H9 (cell line): ENCODE measurements at places on chromosomes 7 and 10. TPM values are rescaled to one million over a fixed set of nuclear protein-coding genes. Genes with fewer than 3 reads are reported as not detected.
A peak's percentile ranks its signal among the peaks of the same experiment; 100 is the strongest.

Gene CDK13
- 50.2 and 52.2 TPM in 2 replicates for total RNA-seq

Gene BTRC
- total RNA-seq: 20.9 and 24.2 TPM in 2 replicates

Gene KNDC1
- total RNA-seq: 13.7 and 15.7 TPM in 2 replicates

Gene TAS2R4
- 0.55 and 0.66 TPM in 2 replicates for total RNA-seq

Gene LIPK
- not detected in 2 replicates for total RNA-seq

Gene C10orf105
- 0.24 and 0.26 TPM in 2 replicates for total RNA-seq

Gene PRLHR
- total RNA-seq: not detected in 2 replicates

Gene SNX13
- total RNA-seq: 29.0 and 29.6 TPM in 2 replicates

Gene SERPINE1
- total RNA-seq: 11.5 and 13.0 TPM in 2 replicates

DNA sequence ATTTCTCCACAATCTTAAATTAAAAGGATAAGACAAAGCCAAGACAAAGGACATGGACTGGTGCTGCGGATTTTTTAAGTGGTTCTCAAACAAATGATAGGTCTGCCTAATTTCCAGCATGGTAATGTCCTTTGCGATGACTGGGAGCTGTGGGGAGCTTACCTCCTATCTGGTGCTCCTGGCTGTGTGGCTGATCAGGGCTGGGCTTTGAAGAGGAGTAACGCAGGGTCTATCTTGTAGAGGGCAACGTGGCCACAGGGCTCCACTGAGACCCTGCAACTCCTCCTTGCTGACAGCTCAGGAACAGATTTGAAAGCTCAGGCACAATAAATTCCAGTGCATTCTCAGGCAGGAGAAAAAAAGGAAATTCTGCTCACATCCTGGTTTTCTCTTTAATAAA is 103.1 kb upstream of the SFMBT2 start:
- DNase-seq: no peak

DNA sequence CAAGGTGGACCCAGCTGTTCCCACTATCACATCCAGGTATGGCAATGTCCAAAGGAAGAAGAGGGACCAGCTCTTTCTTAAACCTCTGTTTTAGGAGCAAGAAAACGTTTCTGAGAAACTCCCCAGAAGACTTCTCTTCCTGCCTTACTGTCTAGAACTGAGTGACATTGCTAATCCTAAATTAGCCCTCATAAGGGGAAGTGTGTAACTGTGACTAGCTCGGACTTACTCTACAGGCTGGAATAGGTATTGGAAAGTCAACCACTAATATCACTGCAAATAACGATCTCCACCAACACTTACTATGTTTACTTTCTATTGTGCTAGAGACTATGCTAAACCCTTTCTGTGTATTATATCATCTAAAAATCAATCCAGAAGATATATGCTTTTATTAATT is 49.9 kb upstream of the RELN start:
- DNase-seq: no peak

DNA sequence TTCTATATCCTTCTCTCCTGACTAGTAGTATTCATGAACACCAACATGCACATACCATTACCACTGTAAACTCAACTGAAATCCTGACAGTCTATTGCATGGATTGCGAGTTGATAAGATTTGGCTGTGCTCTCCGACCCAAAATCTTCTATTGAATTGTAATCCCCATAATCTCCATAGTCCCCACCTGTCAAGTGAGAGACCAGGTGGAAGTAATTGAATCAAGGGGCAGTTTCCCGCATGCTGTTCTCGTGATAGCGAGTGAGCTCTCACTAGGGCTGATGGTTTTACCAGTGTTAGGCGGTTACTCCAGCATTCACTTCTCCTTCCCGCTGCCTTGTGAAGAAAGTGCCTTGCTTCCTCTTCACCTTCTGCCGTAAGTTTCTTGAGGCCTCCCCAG is 261.8 kb downstream of the PHF14 start:
- DNase-seq: no peak

GRCh38 chr10:97261183-97261582 is 31.3 kb downstream of the ARHGAP19 start:
- no peak for DNase-seq

DNA sequence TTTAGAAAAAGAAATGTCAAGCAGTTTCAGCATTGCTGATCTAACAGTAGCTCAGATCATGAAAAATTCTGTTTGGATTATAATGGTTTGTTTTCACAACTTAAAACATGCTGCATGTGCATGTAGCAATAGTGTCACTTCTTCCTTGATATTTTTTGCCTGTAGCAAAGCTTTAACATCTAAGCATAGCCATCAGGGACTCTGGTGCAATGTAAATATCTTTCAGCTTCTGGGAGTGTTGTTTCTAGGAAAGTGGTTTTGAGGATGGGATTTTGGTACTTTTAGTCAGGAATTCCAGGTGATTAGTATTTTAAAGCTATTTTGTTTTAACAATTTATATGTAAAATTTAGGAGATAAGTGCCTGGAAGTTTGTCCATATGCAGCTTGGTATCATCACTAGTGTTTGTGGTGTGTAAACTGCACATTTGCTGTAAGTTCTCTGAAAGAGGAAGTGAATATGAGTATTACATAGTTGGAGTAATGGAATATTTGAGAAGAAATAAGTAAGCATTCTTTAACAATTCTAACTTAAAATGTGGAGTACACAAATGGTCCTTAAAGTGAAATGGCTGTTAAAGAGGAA is 1.9 kb downstream of the RSBN1L start:
- DNase-seq: no peak

- no peak for DNase-seq
Observed at GRCh38 chr7:98230746-98231471, 19.7 kb downstream of the BHLHA15 start.

DNA sequence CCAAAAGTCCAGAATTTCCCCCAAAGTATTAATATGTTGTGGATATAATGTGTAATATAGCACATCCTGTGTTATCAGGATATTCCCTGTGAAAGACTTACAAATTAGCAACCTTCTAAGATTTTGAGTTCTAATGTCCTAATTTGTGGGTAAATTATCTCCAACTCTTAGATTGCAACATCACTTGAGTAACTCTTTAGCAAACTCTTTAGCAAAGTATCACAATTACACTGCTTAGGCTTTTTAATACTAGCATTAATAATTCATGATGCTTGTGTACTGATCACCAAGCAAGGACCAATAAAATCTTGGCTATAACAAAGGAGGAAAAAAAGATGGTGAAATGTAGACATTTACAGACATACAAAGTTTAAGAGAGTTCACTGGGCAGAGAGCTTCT is 27.7 kb downstream of the HIP1 start:
- DNase-seq: no peak

GRCh38 chr10:48400129-48400849 is 93.8 kb downstream of the MAPK8 start:
- DNase-seq: no peak

DNA sequence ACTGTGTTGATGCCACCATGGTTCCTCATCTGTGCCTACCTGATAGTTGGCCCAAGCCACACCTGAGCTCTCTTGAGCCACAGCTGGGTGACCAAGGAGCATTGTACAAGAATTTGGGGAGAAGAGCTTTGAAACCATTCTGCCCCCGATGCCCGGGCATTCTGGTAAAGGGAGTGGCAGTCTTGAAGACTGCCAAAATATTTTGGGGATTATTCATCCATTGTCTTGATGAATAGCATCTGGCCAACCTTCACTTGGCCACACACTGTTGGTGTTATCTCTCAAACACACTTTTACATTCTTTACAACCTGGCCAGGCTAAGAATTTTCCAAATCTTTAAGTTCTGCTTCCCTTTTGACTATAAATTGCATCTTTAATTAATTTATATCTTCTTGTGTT is 113.1 kb upstream of the PCBD1 start:
- DNase-seq: no peak

- DNase-seq: peak; percentile 90
Observed at GRCh38 chr10:97179731-97180362, 5.9 kb downstream of the SLIT1 start.

DNA sequence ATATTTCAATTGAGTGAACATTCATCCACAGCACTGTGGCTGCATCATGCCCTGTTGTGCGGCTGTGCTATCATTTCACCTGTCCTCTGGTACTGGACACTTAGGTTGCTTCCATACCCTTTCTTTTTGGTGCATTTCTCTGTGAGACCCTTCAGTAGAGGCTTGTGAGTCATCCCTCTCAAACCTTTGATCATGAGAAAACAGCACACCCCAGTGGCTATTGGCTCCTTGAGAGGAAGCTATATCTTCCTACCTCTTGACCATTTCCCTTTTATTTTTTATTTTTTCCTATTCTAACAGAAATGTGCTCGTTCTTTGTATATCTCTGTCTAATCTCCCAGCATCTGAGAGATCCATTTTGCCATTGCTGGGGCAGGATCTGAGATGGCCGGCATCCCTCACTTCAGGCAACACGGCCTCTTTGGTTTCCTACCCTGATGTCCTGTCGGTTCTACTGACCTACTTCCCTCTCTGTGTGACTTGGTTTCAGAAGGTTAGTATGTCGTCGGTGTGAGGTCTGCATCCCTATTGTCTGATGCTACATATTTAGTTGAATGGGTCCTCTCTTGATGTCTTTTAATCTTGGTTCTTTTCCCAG is 23.8 kb upstream of the PIK3AP1 start:
- no peak for DNase-seq

GRCh38 chr10:31207636-31208035 is 111.4 kb upstream of the ZEB1 start:
- DNase-seq: no peak

- no peak for DNase-seq
Observed at GRCh38 chr7:150753239-150753638, 16.0 kb downstream of the GIMAP5 start.

GRCh38 chr10:43963793-43964425 is 315.2 kb upstream of the ZNF32 start:
- no peak for DNase-seq

DNA sequence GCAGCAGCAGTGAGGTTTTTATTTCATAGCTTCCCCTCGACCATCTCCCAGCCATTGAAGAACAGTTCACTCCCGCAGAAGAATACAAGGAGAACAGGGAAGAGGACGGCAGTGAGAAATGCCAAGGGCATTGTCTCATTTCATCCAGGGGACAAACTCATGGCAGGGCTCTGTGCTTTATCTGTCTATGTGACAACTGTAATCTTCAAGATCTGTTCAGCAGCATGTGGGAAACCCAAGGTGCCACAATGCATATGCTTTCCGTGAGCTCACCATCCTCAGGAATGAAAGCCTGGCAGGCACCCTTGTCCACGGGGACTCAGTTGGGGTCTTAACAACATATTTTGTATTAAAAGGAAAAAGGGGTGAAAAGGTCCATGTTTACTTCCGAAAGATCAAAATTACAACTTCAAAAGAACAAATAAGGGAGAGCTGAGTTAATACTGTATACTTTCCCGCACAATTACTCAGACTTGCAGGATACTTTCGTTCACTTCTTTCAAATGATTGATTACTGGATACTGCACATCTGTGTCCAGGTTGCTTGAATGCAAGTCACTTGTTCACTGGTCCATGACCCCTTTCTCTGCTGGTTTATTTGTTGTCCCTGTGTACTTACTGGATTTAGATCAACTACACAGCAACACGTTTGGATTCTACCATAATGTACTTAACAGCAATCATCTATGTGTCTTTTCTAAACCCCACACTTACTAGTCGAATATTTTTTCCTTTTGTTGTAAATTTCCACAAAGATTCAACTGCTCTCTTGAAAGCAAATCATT is 90.1 kb upstream of the ATP6V0A4 start:
- no peak for DNase-seq

- DNase-seq: no peak
Observed at GRCh38 chr7:69739190-69739589, 140.9 kb downstream of the AUTS2 start.

- DNase-seq: no peak
Observed at GRCh38 chr10:132630666-132631337, 93.2 kb downstream of the INPP5A start.

- no peak for DNase-seq
Observed at GRCh38 chr10:7576340-7576739, 90.4 kb downstream of the ITIH5 start.
